Activated T-helper 2 cell treated with anti-CD3 and anti-CD28 coated beads, Interferon-gamma antibody, Interleukin-2, Interleukin-4, amounts not matched to agents 10 μg/mL and 5 μg/mL and 100 μg/mL, durations not matched to agents 14 hours and 24 hours and 36 hours (primary cell): ENCODE measurements at places on chromosomes 5 and 9. TPM values are rescaled to one million over a fixed set of nuclear protein-coding genes. Genes with fewer than 3 reads are reported as not detected.

- no peak for DNase-seq
Measured at GRCh38 chr9:107898761-107899160, 409.2 kb upstream of the KLF4 start.

Gene TRIM41
- total RNA-seq, result 32.2 and 33.0 TPM in 2 replicates

Gene CDC20B
- 0.18 TPM in 1 of 2 replicates, not detected in the other for total RNA-seq

DNA sequence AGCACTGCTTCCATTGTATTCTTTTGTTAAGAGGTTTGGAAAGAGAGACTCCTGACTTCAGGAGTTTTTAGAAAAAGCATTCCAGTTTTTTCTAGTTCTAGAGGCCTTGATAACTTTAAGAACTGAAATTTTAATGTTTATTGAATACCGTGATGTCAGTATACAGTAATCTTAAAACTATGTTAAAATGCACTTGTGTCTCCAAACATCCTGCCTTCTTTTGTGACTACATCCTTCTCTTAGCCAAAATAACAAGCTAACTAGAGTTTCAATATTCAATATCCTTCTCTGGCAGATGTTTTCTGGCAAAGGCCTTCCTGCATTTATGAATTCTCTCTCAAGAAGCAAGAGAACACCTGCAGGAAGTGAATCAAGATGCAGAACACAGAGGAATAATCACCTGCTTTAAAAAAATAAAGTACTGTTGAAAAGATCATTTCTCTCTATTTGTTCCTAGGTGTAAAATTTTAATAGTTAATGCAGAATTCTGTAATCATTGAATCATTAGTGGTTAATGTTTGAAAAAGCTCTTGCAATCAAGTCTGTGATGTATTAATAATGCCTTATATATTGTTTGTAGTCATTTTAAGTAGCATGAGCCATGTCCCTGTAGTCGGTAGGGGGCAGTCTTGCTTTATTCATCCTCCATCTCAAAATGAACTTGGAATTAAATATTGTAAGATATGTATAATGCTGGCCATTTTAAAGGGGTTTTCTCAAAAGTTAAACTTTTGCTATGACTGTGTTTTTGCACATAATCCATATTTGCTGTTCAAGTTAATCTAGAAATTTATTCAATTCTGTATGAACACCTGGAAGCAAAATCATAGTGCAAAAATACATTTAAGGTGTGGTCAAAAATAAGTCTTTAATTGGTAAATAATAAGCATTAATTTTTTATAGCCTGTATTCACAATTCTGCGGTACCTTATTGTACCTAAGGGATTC lies 43.1 kb downstream of the NDFIP1 start:
- DNase-seq, result peak; percentile 17

- DNase-seq, result no peak
Measured at GRCh38 chr9:137988051-137988450, 110.5 kb downstream of the CACNA1B start.

GRCh38 chr9:22742401-22742800 lies 295.8 kb downstream of the DMRTA1 start:
- no peak for DNase-seq

Gene NR2F1
- not detected in 2 replicates for total RNA-seq

DNA sequence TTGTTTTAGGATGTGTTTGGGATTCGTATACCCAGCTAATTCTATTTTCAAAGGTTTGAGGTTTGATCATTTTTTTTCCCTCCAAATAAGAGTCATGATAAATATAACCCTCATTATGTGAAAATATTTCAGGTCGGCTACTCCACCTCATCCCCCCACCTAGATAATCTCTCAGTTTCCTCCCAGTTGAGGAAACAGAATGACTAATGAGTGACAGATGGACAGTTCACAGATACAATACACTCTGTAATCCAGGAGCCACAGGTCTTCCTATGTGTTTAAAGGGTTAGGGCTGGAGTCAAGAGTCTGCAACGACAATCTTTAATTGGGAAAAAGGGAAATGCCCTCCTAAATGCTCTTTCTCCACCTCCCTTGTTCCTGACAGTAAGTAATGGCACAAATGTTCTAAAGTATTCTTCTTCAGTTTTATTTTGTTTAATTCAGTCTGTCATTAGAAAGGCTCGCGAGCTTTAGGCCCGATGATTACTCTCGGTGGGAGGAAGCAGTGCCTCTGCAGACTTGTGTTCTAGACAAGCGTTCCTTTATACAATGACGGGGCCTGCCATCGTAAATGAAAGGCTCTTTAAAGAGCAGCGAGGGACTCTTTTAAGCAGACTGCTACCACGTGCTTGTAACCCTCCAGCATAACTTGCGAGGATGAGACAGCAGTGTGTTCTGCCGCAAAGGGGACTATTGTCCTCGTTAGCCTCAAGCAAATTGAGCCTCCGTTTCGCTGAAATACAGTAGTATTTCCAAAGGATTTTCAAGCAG lies 69.0 kb downstream of the MEF2C start:
- no peak for DNase-seq

- no peak for DNase-seq
Measured at GRCh38 chr5:116032991-116033390, 719 bp downstream of the ARL14EPL start.

DNA sequence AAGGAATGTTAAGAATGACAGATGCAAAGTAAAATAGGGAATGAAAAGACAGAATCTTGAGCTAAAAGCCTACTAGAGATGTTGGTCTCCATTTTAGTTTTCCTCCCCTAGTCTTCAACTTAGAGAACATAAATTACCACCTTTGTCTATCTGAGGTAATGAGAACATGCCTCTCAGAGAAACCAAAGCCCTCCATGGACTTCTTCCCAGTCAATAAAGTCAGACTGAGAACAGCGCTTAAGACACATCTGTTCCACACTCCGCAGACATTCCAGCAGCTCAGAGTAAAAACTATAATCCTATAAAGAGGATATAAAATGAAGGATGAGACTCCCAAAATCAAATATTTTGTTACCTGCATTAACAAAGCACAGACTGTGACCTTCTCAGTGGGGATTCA lies 79.2 kb downstream of the DPYSL3 start:
- no peak for DNase-seq
